Foreskin melanocyte (primary cell): ENCODE measurements at places on chromosomes 13 and 19.

DNA sequence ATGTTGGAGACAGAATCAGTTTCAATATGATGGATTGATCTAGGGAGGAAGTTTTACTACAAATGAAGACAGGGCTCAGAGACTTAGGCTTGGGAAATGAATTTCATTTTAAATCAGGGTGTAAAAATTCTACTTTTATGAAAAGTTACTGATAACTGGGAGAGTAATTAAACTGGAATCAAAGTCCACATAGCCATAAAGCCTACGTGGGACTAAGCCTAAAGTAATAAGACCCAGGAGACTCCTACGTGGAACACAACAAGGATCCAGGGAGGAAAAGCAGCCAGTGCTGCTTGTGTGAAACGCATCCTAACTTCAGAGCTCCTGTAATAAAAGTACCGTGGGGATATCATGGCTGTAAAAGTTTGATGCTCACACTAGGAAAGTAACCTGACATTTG lies 152.0 kb upstream of the MYO16 start:
- DNase-seq = no peak

GRCh38 chr19:11125994-11126685 lies 29.4 kb downstream of the SPC24 start:
- peak; percentile 52 for DNase-seq

DNA sequence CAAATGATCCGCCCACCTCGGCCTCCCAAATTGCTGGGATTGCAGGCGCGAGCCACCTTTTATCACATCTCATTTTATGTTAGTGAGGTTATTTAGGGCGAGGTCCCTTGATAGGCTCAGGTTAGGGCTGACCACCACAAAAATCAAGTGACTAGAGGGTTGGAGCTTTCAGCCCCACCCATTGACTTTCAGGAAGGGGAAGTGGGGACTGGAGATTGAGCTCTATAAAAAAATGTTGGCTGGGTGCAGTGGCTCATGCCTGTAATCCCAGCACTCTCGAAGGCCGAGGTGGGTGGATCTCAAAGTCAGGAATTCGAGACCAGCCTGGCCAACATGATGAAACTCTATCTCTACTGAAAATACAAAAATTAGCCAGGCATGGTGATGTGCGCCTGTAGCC lies 20.1 kb downstream of the FPR3 start:
- DNase-seq = no peak

GRCh38 chr19:45376045-45376724 lies 5.8 kb upstream of the ERCC2 start:
- DNase-seq = peak; percentile 87

GRCh38 chr13:77991003-77991402 lies 72.4 kb upstream of the EDNRB start:
- DNase-seq = no peak

DNA sequence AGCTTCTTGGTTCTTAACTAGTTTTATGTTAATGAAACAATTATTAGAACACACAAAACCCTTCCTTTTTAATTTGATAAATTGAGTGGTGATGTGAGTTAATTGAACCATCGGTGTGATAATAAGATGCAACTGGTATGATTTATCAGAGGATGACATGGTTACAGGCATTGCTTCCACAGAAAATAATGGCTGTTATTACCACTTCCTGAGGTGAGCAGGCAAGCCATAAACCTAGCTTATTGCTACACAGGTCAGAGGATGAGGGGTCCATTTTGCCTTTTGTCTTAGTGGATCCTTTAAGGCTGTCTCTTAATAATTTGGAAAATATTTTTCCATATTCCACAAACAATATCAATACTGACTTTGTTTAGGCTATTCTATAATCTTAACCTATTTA lies 226.6 kb upstream of the EDNRB start:
- no peak for DNase-seq

DNA sequence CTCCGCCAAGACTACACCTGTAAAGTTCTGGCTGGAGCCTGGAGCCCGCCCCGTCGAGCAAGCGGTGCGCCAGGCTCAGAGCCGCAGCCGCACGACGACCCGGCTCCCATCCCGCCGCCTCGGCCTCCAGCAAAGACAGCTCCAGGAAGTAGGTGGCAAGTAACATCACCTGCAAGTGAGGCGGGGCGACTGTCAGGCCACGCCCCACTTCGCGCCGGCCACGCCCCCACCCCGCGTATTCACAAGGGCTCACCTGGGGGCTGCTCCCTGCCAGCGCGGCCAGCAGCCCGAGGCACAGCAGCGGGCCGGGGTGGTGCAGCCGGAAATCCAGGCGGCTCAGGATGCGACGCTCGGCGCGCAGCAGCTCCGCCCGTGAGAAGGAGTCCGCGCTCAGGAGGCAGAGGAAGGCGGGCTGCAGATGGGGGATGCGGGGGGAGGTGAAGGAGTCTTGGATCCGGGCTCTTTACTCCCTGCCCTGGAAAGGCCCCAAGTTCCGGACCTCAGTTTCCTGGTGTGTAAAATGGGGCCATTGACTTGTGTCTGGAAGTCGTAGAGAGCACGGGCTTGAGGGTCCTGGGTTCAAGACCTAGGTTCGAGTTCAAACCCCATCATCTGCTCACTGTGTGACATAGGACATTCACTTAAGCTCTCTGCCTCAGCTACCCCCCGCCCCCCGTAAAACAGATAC lies 3.2 kb downstream of the CCNP start:
- no peak for DNase-seq

DNA sequence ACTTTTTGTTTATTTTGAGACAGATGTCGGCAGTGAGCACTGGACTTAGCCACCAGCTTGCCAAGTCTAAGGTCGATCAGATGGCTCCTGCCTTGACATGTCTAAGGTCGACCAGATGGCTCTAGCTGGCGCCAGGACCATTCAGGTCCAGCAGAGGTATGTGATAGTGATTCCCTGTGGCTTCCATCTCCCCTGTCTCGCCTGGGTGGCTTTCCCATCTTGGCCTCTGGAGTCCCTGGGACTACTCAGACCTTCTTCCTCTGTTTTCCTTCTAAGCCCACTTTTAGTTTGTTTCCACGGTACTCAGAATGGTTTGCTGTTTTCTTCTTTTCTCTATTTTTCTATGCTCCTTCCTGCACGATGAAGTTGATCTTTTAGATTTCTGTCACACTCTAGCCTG lies 1435.7 kb downstream of the UQCRFS1 start:
- DNase-seq = no peak

- DNase-seq = peak; percentile 62
Measured at GRCh38 chr19:2962018-2962670, 15.2 kb upstream of the TLE6 start.

GRCh38 chr13:26442541-26442940 lies 114.9 kb upstream of the WASF3 start:
- no peak for DNase-seq

DNA sequence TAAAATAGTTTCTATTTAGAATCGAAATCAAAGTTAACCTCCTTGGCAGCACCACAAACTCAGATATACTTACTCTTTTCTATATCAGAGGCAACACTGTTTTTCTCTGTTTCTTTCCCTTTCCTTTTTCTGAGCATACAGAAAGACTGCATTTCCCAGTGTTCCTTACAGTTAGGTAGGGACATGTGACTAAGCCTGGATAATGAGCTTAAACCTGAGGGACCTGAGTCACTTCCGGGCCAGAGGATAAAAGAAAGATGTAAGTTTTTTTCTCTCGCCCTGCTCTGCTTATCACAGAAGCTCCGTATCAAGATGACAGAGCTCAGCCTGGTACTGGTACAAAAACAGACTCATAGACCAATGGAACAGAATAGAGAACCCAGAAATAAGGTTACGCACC lies 531.9 kb downstream of the KLF12 start:
- no peak for DNase-seq

- no peak for DNase-seq
Measured at GRCh38 chr19:50676625-50677197, 27.5 kb downstream of the C19orf81 start.

DNA sequence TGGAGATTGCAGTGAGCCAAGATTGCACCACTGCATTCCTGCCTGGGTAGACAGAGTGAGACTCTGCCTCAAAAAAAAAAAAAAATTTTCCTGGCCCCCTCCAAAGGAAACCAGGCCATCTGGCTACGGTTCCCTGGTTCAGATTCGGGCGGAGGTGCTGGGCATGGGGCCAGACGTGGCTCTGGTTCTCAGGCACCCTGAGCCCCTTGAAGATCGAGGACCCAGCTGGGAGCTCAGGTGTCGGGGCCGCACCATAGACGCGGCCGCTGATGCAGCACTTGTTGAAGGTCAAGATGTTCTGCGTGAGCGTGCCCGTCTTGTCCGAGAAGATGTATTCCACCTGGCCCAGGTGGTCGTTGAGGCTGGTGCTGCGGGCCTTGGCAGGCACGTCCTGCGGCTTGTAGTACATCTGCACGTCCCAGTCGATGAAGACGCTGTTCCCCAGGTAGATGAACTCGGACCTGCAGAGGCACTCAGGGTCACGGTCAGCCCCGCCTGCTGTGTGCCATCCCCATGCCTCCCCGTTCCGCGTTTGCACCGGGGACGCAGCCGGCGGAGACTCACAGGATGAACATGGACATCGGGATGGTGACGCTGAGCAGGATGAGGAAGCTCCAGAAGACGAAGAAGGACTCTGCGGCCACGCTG lies 12.3 kb downstream of the ATP8B3 start:
- no peak for DNase-seq

- DNase-seq = no peak
Measured at GRCh38 chr13:111879719-111880118, 187.2 kb upstream of the SOX1 start.

GRCh38 chr19:30556230-30556711 lies 184.1 kb downstream of the ZNF536 start:
- DNase-seq = peak; percentile 2

- no peak for DNase-seq
Measured at GRCh38 chr13:27411341-27411740, 13.1 kb upstream of the GTF3A start.

DNA sequence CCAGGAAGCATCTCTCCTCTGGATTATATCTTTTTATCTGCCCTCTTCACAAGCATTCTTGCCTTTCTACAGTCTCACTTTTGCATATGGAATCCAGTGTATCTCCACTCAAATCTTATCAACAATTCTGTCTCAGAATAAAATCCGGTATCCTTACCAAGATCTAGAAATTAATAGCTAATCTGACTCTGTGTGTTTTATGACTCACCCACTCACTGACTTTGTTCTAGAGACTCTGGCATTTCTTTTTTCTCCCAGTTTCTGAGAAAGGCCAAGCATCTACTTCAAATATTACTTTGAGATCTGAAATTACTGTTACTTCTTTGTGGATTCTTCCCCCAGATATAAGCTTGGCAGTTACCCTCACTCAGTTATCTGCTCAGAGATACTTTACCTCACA lies 913.5 kb upstream of the ATXN8OS start:
- DNase-seq = no peak

- peak; percentile 34 for DNase-seq
Measured at GRCh38 chr13:100269837-100270236, 180.9 kb downstream of the PCCA start.

GRCh38 chr13:52945348-52945747 lies 83.3 kb upstream of the OLFM4 start:
- no peak for DNase-seq

GRCh38 chr19:14510311-14511228 lies 7.6 kb downstream of the DNAJB1 start:
- DNase-seq = no peak
